ENCODE measurements at places on chromosomes 16 and 17. TPM values are rescaled to one million over a fixed set of nuclear protein-coding genes. Genes with fewer than 3 reads are reported as not detected.
A peak's percentile ranks its signal among the peaks of the same experiment; 100 is the strongest.

ATF7IP2 gene
- 15.5 TPM for total RNA-seq

DNA sequence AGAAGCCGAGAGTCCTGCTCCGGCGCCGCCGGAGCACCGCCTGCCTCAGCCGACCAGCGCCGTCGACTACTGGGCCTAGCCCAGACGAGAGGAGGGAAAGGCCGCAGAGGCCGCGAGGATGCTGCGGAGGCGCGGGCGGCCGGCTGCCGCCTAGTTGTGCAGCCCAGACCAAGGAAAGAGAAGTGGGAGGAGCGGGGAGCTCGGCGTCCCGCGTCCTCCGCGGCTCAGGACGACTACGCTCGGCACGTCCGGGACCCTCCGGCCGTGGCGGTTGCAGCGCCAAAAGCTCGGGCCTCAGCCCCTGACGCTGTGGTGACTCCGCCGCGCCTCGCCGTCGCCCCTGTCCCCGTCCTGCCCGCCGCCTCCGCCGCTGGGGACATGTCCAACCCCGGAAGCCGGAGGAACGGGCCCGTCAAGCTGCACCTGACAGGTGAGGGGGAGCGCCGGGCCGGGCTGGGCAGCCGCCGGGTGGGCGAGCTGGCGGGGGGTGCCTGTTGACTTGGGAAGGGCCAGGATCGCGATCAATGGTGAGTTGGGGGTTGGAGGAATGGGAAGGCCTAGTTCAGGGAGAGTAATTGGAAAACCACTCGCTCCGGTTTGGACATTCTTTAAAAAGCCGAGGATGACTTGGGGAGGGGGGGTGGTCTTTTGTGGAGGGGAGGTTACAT, 37.7 kb downstream of the RNF135 start:
- peak overlapping the region; percentile 46 for H3K4me3 ChIP-seq
- H3K27me3 ChIP-seq = no peaks in the 10 kb centered on the region
- H3K4me1 ChIP-seq = no peaks in the 10 kb centered on the region

GRCh38 chr17:6306820-6307219, 128.1 kb downstream of the AIPL1 start:
- no peaks in the 10 kb centered on the region for H3K27me3 ChIP-seq
- no peak overlapping the region for H3K4me3 ChIP-seq
- H3K4me1 ChIP-seq = no peaks in the 10 kb centered on the region
- H3K36me3 ChIP-seq = no peaks in the 10 kb centered on the region
- H3K27ac ChIP-seq = no peak overlapping the region

KRT36 gene
- total RNA-seq = not detected

DNA sequence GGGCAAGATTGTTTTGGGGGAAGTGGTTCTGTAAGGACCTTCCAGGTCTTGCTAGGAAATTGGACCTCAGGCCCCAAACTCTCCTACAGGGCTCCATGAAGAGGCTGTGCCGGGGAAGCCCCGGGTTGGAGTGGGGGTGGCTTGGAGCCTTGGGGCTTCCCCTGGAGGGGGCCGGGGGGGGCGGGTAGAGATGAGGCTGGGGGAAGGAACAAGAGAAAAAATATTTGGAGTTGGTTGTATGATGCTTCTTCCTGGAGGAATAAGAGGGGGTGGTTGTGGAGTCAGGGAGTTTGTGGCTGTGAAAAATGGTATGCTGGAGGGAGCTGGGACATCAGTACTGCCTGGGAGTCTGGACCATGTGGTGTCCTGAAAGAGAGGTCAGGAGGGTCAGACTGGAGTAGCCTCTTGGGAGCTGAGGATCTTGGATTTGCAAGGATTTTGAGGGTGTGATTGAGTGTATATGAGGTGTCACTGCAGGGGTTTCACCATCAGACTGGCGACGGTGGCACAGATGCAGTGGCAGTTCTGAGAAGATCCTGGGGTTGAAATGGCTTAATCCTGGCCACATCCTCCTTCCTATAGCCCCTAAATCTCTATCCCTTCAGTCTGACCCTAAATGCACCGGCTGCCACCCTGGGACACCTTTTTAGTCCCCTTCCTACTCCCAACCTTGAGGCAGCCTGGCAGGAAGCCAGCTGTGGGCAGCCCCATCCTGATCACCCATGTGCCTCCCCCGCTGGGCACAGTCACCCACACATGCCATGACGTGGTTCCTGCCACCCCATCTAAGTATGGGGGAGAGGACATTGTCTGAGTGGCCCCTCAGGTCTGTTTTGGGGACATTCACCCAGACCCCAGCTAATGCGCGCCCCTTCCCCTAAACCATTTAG, 10.9 kb downstream of the RARA start:
- DNase-seq = peak; percentile 77
- no peaks in the 10 kb centered on the region for H3K27me3 ChIP-seq
- H3K36me3 ChIP-seq = no peaks in the 10 kb centered on the region
- H3K4me1 ChIP-seq = peaks cover 9% of the 10 kb centered on the region

ANKFN1 gene
- total RNA-seq = 0.99 TPM
